ENCODE measurements at places on chromosomes 1 and 21. TPM values are rescaled to one million over a fixed set of nuclear protein-coding genes. Genes with fewer than 3 reads are reported as not detected.

SPRR2F gene
- not detected for total RNA-seq

MAP10 gene
- total RNA-seq, result 3.7 TPM

CTTNBP2NL gene
- 1.5 TPM for total RNA-seq

FAM72C gene
- 10.8 TPM for total RNA-seq

GRCh38 chr1:113042285-113043143, 30.5 kb upstream of the LRIG2 start:
- DNase-seq, result no peak

- no peak for DNase-seq
These were observed 28.2 kb upstream of the ATP1B1 start for GRCh38 chr1:169078163-169078883.

DNA sequence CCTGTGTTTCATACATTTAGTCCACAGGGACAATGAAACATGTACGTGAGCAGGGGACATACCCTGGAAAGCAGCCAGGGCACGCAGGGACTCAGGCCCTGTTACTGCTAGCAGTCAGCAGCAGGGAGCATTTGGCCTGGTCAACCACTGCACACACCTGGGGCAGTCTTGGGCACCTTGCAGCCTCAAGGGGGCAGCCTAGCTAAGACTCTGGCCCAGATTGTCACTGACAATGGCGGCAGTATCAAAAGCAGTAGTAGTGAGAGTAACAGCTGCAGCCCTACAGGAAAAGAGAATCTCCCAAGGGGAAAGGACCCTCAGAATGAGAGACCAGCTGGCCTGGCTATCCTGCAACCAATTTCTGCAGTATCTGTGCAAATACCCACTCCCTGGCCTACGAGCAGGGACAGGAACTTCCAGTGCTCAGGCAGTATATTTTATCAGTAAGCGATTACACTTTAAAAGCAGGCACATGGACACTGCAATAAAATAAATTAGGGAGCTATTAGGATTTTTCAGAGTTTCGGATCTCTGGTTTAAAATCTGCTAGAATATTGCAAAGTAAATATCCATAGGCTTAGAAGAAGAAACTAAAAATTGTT, 475.6 kb downstream of the LTN1 start:
- peak; percentile 60 for DNase-seq

GRCh38 chr1:1060281-1061000, 13.7 kb downstream of the RNF223 start:
- no peak for DNase-seq

GRCh38 chr1:67427947-67428346, 2.3 kb downstream of the SERBP1 start:
- DNase-seq, result no peak

DNA sequence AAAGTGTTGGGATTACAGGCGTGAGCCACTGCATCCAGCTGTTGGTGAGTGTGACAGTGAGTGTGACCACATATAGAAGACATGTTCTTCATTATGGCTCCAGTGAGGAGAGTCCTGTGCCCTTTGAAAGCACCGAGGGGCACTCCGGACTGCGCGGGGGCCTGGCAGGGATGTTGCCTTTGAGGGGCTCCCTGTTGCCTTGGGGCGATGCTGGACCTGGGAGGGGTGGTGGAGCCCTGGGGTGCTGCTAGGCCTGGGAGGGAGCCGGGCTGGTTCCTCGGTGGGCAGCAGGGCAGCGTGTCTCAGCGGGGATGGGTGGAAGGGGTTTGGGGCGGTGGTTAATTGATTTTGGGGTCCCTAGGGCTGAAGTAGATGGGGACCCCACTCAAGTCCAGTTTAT, 25.5 kb downstream of the CFAP74 start:
- DNase-seq, result no peak

GRCh38 chr1:182164273-182164672, 102.8 kb upstream of the ZNF648 start:
- DNase-seq, result no peak

DNA sequence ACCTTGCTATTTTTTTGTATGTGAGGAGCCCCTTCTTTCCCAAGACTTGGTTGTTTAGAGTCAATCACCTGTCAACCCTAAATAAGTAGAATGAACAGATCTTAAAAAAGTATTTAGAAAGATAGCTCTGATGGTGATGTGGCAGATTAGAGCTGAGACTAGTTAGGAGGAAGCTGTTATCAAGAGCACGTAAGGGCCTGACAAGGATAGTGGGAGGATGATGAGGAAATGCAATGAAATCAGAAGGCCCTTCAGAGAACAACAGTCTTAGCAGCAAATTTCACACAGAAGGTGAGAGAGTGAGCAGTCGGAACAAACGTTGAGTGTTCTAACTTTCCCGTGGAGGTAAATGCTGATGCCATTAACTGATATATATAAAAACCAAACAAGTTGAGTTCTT, 15.9 kb upstream of the S1PR1 start:
- no peak for DNase-seq

DNA sequence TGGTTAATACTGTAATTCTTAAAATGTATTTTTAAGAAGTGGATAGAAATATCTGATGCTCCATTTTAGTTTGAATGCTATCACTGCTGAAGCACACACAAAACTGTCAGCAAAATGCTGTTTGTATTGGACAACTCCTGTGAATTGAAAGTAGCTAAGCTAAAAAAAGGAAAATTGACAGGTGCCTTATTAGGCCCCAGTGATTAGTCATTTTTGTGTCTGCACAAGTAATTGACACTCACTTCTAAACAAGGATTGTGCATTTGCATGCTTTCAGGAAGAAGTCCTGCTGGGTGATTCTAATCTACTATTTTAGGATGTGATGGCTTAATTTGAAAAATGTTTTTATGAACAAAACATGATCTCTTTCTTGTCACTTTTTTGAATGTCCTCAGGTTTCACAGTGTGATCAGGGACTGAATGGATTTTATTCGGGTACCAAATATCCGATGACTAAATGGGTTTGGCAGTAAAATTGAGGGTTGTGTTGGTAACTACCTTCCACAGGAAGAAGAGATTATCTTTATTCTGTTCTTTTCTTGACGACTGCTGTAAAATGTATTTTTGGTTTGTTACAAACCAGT, 13.0 kb upstream of the MAP3K7CL start:
- DNase-seq, result no peak

GRCh38 chr1:84907095-84907827, 14.3 kb upstream of the LPAR3 start:
- no peak for DNase-seq

DNA sequence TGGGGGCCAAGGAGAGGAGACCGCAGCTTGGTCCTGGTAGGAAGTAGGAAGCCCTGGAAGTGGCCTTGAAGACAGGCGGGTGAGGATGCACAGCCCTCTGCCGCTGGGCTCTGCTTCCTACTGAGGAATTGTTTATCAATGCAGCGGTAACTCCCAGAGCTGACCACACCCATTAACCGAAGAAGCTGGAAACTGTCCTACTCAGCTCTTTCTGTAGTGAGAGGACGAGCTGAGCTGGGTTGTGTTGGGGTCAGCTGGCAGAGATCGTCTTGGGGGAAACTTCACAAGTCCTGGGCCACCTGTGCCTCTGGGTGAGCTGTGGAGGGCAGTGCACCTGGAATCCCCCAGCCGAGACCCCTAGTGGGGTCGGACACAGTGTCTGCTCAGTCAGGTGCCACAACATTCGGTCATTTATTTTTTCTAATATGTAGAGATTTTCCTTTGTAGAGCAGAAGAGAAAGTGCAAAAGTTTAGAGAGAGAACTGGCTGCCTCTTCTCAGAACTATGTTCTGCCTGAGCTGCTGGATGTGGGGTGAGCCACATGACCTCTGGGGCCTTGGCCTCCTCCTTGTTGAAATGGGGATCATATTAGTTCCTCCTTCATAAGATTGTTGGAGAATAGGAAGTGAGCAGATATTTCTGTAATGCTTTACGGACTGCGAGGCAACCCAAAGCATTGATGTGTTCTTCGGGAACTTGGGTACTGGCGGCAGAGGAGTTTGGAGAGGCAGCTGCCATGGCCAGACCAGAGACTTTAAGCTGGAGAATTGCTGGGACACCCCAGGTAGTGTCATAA, 3.6 kb downstream of the NECAP2 start:
- DNase-seq, result no peak

- DNase-seq, result no peak
These were observed 79.2 kb downstream of the AJAP1 start for GRCh38 chr1:4733446-4734177.
